ENCODE measurements at places on chromosomes 2 and 18.
A peak's percentile ranks its signal among the peaks of the same experiment; 100 is the strongest.

DNA sequence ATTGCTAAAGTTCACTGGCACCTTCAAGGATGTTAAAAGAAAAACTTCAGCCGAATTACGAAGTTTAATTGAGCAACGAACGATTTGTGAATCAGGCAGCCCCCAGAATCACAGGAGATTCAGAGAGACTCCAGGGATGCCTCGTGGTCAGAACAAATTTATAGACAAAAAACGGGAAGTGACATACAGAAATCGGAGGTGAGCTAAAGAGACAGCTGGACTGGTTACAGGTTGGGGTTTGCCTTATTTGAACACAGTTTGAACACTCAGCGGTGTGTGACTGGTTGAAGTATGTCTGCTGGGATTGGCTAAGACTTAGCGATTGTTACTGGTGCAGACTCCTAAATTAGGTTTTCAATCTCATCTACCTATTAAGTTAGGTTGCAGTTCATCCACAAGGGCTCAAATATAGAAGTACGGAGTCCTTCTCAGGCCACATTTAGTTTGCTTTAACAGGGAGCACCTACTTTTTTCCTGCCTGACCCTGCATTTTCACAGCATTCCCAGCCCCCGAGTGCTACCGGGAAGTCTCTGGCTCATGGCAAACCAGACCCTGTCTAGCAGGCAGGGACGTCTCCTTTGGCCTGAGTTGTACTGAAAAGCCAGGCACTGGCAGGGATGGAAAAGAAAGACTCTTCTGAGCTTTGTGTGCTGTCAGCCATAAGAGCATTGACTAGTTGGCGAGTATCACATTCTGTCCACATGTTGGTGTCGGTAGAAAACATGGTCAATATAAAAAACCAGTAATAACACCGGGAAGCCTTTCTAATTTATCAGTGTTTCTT is 41.1 kb downstream of the CDCA7 start:
- DNase-seq, result no peak

DNA sequence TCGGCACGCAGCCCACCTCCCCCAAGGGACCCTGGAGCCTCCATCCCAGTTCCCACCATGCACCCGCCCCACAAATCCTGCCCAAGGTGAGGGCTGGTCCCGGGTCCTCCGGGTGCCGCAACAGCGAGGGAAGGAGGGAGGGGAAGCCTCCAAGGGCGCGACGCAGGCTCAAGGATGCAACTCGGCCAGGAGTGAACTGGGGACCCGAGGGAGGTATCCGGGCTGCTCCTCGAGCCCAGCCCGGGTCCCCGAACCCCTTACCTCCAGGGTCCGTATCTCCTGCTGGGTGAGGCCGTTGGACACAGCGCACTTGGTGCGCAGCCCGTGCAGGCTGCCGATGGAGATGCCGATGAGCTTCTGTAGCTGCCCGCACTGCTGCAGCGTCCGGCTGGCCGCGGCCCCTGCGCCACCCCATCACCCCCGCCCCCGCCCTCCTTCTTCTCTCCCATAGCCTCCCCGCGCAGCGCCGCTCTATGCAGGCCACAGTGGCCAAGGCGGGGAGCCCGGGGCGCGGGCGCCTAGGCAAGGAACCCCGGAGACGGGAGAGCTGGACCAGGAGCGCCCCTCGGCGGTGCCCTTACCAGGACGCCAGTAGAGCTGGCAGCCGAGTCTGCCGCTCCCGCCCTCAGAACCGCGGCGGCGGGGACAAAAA is 124.1 kb downstream of the ANKRD30BL start:
- no peak for DNase-seq

GRCh38 chr2:108069515-108070310 is 83.4 kb downstream of the SLC5A7 start:
- DNase-seq, result no peak

- DNase-seq, result no peak
Measured at GRCh38 chr18:22219568-22220355, 50.4 kb downstream of the GATA6 start.

- peak; percentile 19 for DNase-seq
Measured at GRCh38 chr18:42053188-42053781, 98.3 kb downstream of the PIK3C3 start.

DNA sequence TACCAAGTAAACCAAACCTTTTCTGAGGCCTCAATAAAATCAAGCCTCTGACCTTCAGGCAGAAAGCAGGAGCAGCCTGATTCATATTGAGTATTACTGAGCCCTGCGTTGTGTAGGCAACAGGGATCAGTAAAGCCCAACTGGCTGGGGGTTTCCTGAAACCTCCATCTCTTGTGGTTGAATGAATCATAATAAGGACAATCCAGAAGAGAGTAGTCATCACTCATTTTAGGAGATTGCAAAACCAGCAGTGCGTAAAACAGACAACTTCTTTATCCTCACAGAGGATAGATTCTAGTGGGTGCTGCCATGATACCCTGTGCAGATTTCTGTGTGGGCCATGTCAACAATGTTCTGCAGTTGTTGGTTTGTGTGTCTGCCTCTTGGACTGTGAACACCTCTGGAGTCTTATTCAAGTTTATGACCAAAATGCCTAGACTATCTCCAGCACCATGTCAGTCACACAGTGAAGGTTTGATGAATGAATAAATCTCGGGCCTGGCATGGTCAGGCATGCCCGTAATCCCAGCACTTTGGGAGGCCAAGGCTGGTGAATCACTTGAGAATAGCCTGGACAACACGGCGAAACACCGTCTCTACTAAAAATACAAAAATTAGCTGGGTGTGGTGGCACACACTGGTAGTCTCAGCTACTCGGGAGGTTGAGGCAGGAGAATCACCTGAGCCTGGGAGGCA is 51.8 kb upstream of the RAB27B start:
- no peak for DNase-seq

DNA sequence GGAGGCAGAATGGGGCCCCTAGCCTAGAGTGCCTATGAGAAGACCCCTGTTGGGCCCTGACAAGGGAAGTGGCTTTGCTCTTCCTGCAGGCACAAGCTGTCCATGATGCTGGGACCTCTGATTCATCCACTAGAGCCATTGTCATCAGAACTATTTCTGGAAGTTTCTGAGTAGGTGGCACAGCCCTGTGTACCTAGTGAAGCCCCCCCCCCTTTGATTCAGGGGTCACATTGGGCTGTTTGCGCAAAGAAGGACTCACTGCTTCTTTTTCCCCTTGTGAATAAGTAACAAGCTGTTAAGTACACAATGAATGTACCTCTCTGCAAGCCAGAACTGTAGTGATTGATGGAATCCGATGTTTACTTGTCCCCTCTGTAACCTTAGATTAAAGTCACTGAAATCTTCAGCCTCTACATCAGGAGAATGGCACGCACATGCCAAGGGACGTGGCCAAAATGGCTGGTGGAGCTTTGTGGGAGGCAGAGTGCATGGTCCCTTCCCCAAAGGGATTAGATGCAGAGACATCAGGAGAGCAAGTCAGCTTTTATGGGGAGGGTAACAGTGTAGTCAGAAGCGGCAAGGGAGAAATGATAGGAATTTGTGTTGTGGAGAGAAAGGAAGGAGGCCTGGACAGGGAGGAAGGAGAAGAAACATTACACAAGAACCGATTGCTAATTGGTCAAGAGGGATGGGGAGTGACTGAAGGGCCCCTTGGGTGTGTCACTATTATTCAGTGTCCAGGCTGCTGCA is 267.6 kb upstream of the RAB12 start:
- DNase-seq, result no peak
